ENCODE measurements at places on chromosomes 6 and 20.

- DNase-seq = no peak
Observed at GRCh38 chr6:150118203-150118602, 24.6 kb upstream of the PPP1R14C start.

GRCh38 chr6:56593801-56594318 is 48.8 kb downstream of the DST start:
- DNase-seq = no peak

GRCh38 chr20:50450881-50451752 is 59.1 kb upstream of the PTPN1 start:
- DNase-seq = no peak

DNA sequence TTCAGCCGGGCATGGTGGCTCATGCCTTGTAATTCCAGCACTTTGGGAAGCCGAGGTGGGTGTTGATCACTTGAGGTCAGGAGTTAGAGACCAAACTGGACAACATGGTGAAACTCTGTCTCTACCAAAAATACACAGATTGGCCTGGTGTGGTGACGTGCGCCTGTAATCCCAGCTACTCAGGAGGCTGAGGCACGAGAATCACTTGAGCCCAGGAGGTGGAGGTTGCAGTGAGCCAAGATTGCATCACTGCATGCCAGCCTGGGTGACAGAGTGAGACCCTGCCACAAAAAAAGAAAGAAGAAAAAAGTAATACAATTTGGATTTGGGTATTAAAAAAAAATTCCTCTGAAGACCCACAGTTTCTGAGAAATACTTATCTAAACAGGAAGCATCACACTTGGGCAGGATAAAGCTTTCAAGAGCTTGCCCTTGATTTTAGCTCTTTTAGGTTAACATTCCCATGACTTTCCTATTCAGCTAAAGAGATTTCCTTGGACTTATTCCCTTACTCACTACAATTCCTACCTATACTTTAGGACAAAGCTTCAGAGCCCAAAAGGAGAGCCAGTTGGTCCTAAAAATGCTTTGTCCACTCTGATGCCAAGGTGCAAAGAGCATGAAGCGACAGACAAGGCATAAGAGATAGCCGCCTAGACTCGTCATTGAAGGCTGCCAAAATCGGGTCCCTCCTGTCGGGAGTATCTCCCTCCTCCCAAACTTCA is 1.9 kb downstream of the ELOVL2 start:
- no peak for DNase-seq

DNA sequence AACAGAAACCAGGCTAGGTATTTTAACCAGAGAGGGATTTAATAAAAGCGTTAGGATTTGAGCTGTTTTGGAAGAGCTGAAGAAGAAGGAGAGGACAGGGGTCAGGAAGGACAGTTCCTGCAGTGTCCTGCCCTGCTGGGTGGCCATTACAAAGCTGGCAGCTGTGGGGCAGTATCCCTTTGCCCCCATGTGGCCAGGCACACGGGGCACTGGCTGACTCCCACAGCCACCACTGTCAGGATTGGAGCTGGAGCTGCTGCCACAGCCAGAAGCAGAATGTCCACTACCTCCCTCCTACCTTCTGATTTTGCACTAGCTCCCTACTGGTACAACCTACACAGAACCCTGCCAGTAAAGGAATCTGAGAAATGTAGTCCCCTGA is 46.5 kb downstream of the SLC22A3 start:
- DNase-seq = no peak

- no peak for DNase-seq
Observed at GRCh38 chr20:46955601-46956556, 61.2 kb downstream of the EYA2 start.

GRCh38 chr6:169339731-169340309 is 86.2 kb upstream of the THBS2 start:
- DNase-seq = no peak

DNA sequence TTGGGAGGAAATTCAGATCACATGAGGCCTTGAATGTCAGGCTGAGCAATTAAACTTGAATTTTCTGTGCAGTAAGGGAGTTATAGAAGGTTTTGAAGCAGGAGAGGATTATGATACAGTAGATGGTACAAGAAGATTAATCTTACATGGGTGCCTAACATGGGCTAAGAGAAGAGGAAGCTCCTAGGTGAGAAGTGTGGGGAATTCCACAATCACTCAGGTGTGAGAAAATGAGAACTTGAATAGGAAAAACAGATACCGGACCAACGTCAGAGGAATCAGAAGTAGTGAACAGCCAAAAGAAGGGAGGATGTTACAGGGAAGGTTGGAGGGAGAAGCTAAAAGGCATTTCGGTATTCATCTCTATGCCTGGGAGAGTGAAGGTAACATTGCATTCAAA is 250.7 kb upstream of the SLC35B3 start:
- DNase-seq = no peak

DNA sequence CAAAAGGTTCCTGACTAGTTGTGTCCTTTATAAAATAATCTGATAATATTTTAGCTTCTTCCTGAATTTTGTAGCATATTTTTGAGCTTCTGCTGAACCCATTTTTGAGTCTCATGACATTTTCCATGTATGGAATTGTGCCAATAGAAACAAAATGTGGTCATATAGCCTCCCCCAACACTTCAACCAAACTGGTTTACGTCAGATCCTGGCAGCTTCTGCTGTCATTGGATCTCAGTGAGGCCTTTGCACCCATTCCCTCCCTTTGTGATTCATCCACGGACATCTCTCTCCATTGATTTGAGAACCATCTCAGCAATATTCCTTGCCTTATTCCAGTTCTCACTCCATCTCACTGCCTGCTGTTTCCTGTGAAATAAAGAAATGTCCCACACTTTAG is 166.0 kb upstream of the PROKR2 start:
- no peak for DNase-seq

DNA sequence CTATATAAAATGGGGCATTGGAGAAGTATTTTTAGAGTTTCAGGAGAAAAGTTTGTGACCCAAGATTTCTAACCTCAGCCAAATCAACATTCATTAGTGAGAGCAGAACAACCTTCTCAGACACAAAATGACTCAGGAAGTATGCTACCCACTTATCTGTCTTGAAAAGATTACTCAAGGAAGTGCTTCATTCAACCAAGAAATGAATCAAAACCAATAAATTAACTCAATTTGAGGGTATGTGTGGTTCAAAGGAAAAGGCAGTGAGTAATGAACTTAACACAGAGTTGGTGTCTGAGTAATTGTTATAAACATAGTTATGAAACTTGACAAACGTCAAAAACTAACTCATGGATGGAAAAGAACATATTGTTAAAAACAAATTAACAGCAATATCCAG is 227.6 kb downstream of the HAO1 start:
- DNase-seq = no peak

- DNase-seq = no peak
Observed at GRCh38 chr6:110703906-110704594, 111.2 kb downstream of the CDK19 start.

GRCh38 chr6:151448623-151449022 is 3.3 kb downstream of the RMND1 start:
- DNase-seq = no peak

GRCh38 chr6:123430970-123431369 is 205.8 kb downstream of the TRDN start:
- DNase-seq = no peak

DNA sequence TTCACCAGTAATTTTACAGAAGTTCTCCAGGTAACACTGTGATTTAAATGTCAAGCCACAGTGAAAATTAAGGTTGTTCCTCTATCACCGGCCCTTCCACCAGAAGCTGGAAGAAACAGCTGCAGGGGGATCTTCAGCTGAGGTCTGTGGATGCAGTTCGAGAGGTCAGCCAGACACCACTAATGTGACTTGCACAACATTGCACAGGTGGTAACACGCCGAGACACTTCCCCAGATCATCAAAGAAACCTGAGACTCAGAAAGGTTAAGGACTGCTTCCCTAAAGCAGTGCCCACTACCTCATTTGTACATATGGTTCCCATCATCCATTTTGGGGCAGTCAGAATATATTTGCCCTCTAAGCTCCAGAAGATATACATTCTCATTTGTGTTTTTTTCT is 8.1 kb upstream of the SERPINB9 start:
- no peak for DNase-seq

GRCh38 chr6:118886641-118887040 is 7.3 kb upstream of the ASF1A start:
- DNase-seq = no peak

DNA sequence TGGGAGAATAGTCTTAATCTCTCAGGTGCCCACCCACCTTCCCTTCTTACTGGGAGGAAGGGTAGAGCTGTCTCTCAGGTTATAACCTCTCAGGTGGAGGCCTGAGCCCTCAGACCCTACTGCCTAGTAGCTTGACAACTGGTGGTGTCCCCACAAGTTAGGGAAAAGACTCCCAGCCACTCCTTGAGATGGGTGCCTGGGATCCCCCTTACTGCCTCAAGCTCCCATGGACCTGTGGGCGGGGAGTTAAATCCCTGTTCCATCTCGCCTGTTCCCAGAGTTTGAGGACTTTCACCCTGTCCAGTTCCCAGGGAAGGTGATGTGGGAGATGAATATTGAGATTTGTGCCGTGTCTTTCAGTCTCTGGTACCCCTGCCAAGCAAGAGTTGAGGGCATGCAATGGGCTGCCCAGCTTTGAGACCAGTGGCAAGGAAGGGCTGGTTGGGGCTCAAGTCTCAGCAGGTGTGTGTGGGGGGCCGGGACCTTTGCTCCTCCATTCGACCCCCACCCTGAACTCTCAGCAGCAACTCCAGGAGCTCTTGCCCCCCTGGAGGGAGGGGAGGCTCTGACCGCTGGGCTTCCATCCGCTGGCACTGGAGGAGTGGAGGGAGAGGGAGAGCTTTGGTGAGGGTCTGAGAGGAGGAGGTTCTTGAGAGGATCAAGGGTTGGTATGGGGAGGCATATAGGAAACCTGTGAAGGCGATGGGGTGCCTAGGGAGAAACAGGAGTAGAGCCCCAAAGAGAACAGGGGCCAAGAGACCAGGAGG is 1.1 kb upstream of the PBX2 start:
- no peak for DNase-seq

GRCh38 chr20:18133962-18134361 is 3.7 kb upstream of the KAT14 start:
- no peak for DNase-seq

DNA sequence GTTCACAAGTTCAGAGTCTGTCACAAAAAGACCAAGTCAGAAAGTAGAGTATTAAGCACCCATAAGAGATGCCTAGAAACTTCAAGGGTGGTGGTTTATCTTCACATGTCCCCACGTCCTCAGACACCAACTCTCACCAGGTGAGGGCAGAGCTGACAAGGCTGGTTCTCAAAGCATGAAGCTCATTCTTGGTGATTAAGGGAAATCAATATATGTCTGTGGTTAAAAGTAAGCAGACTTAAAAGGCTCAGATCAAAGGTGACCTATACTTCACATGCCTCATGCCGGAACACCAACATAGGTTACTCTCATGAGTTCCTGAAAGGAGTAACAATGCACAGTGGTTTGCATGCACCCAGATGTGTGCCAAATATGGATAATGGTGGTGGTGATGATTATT is 27.0 kb downstream of the IL17A start:
- DNase-seq = no peak
